ENCODE measurements at places on chromosomes 16 and 17.

DNA sequence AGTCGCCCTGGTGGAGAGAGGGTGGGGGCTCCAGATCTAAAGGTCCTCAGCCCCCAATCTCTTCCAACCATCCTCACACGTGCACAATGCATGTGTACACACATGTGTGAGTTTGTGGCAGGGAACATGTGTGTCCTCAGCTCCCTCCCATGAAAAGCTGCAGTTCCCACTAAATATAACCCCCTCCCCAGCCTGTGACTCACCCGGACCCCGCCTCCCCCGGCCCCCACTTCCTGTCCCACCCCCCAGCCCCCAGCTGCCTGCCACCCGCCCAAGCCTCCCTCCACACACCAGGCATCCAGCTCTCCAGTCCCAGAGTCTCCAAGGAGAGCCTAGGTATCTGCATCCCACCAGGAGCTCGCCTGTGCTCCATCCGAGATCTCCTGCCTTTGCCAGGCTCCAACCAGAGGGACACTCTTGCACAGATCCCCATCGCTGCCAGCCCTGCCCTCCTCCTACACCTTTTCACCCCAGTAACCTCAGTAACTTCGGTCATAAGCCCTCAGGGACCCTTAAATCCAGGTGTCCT lies 3.9 kb downstream of the DLG4 start:
- DNase-seq = peak; percentile 28

- no peak for DNase-seq
Measured at GRCh38 chr16:24845726-24846547, at the start of gene SLC5A11. SLC5A11 (plus strand) TSS chr16:24845963; CDS start chr16:24858644, 12,681 bp downstream.

GRCh38 chr17:74737299-74738050 lies 419 bp downstream of the RAB37 start:
- peak; percentile 94 for DNase-seq

GRCh38 chr17:7632492-7632894 lies 2.6 kb downstream of the SHBG start:
- peak; percentile 57 for DNase-seq

- no peak for DNase-seq
Measured at GRCh38 chr16:4092547-4093265, 23.5 kb downstream of the ADCY9 start.

DNA sequence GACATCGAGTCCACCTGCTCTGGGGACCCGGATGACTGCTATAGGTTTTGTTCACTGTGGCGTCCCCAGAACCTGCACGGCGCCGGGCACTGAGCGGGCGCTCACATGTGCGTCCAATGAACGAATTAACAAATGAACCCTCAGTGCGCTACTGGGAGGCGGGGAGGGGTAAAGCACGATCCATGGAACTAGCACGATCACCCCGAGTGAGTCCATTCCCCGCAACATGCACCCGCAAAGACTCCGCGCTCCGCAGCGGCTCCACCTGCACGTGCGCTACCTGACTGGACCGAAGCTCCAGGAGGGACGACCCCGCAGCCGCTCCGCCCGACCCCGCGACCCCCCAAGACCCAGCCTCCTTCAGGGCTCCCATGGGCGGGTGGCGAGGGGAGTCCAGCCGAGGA lies 491 bp downstream of the TRAP1 start:
- DNase-seq = peak; percentile 47

DNA sequence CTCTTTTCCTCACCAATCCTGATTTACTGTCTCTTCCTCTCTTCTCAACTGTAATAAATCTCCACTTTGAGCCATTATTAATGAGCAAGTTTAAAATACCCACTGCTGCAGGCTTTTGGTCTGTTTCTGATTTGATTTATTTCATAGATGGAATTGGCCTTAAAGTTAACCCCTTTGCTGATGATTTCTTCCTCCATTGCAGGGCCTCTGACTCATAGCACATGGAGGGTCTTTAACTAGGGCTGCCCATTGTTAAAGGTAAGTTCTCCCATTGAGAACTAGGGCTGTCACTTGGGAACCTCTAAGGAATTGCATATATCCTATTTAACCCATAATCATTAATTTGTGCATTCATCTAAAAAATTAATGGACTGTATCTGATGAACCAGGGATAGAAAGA lies 221.2 kb downstream of the CA10 start:
- DNase-seq = no peak

DNA sequence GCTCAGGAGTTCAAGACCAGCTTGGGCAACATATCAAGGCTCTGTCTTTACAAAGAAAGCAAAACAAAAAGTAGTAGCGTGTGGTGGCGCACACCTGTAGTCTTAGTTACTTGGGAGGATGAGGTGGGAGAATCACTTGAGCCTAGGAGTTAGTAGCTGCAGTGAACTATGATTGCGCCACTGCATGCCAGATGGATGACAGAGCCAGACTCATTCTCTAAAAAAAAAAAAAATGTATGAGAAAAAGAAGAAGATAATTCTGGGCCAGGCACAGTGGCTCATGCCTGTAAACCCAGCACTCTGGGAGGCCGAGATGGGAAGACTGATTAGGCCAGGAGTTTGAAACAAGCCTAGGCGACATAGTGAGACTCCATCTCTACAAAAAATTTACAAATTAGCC lies 28.5 kb downstream of the STAT5B start:
- no peak for DNase-seq

DNA sequence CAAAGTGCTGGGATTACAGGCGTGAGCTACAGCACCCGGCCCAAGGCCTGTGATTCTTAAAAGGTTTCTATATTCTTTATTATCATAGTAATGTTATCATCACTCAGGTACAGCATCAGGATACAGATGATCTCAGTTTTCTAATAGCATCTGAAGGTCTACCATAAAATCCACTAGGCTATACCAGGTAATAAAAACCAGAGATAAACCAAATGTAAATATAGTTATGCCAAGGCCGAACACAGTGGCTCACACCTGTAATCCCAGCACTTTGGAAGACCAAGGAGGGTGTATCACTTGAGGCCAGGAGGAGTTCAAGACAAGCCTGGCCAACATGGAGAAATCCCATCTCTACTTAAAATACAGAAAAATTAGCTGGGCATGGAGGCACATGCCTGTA lies 53.8 kb downstream of the SYNRG start:
- DNase-seq = no peak

DNA sequence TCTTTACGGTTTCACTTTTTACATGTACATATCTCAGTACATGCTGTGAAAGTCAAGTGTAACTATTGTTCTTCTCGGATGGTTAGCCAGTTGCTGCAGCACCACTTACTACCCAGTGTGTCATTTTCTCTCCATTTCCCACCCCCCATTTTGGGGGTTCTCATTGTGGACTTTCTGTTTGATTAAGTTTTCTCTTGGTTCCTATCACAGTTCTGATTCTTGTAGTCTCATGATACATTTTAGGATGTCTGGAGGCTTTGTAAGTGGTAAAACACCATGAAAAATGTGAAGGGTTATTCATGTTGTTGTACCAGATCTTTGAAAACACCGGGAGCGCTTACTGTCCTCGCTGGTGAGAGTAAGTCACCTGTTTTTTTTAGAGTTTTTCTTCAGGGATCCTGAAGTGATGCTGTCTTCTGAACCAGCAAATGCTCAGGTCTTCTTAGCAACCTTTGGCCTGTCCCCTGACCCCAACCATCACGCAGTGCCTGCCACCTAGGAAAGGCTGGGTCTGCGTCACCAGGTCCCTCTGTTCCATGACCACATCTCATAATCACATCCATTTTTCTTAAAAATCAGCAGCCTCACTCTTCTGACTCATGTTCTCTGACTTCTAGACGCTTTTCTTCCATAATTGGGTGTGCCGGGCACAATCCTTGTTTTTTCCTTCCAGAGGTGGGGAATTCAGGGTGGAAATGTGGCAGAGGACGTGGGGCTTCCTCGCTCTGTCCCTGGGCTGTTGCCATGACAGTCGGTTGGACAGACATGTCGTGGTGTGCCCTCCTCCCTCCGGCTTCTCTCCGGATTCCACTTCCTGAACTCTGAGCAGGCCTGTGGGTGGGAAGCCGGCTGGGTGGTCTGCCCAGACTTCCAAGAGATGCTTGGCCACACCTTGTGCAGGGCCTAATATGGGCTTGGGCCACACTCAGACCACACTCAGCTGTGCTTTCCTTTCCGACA lies 102.6 kb downstream of the NTN1 start:
- DNase-seq = no peak

Data from WERI-Rb-1 (cell line).